ENCODE measurements at places on chromosomes 4 and X. TPM values are rescaled to one million over a fixed set of nuclear protein-coding genes. Genes with fewer than 3 reads are reported as not detected.

Gene HMX1
- total RNA-seq: not detected

Gene SUV39H1
- 4.3 TPM for total RNA-seq

Gene PPP1R2C
- not detected for total RNA-seq

Gene SAT1
- total RNA-seq: 152 TPM

Gene SFRP2
- total RNA-seq: 24.1 TPM

All from esophagus muscularis mucosa (tissue), 4 donors.